ENCODE measurements at places on chromosomes 4 and X. TPM values are rescaled to one million over a fixed set of nuclear protein-coding genes. Genes with fewer than 3 reads are reported as not detected.

CT45A5 gene
- not detected for total RNA-seq

PDCL2 gene
- not detected for total RNA-seq

GAGE13 gene
- not detected for total RNA-seq

SPIN2B gene
- total RNA-seq: 6.5 TPM

PRKG2 gene
- total RNA-seq: under 0.01 TPM

CFAP99 gene
- 0.19 TPM for total RNA-seq

TASL gene
- not detected for total RNA-seq

HS6ST2 gene
- 2.0 TPM for total RNA-seq

UGT2B10 gene
- total RNA-seq: not detected

Measured in vein endothelial cell (primary cell).